ENCODE measurements at places on chromosomes 7 and 10.

DNA sequence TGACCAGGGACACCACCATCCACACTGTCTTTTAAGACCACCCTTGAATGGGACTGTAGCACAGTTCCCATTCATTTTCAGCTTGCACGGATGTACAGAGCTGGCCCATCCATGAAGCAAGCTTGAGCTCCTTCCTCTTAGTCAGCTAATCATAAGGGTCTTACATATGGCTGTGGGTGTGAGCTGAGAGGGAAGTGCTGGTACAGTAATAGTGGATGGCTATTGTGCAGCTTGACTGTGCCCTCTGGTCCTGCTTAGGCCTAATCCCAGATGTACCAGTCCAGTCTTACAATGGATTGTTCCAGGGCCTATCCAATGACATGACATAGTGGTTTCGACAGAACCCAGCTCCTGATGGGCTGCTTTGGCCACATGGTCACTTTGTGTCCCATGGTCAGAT is 96.9 kb upstream of the ZNF438 start:
- DNase-seq: no peak

GRCh38 chr10:1278306-1278705 is 222.1 kb downstream of the WDR37 start:
- DNase-seq: no peak

- DNase-seq: peak; percentile 80
Measured at GRCh38 chr10:13816195-13816925, 229.6 kb downstream of the PRPF18 start.

DNA sequence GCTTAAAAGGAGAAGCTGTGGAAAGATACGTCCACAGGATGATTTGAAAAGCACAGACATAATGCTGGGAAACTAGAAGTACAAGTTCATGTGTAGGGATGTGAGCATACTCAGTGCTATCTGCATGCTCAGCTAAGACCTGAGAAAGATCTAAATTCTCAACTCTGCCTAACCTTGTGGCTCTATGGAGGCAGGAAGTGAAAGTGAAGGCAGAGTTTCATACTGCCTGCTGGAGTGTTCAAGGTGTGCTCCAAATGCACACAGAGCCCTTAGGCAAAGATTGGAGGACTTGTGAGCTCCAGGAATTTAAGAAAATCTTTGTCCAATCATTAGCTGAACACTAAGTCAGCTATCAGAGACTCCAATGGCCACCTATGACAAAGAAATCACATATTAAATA is 190.9 kb downstream of the RNLS start:
- no peak for DNase-seq

- DNase-seq: no peak
Measured at GRCh38 chr10:46250898-46251856, 35.6 kb upstream of the ANTXRL start.

DNA sequence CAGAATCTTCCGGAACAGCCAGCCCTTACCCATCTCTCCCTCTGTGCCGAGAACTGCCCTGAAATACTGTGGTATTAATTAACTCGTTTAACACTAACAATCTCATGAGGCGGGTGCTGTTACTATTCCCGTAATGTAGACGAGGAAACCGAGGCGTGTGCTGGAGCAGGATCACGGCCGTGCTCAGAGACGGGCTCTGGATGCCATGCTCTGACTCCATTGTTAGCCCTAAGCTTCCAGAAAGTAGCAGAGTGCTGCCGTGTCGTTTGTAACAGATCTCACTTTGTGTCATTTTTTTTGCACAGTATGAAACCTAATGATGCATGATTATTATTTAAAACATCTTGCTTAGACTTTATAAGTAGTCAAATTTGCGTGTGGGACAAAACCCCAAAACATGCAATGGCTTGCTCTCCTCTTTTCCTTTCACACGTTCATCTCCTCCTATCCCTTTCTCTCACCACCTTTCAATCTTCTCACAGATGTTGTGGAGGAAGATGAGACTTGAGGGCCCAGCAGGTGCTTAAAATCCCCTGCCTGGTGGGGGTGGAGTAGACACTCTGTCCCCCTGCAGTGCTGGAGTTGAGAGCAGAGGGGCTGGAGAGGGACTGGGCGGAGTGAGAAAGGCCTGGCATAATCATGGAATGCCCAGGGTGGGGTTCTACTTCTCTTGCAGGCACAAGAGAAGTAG is 482 bp upstream of the ACTR3C start:
- no peak for DNase-seq

GRCh38 chr10:117718986-117719920 is 176.7 kb downstream of the EMX2 start:
- DNase-seq: no peak

GRCh38 chr10:109996225-109996624 is 11.6 kb upstream of the ADD3 start:
- DNase-seq: no peak

DNA sequence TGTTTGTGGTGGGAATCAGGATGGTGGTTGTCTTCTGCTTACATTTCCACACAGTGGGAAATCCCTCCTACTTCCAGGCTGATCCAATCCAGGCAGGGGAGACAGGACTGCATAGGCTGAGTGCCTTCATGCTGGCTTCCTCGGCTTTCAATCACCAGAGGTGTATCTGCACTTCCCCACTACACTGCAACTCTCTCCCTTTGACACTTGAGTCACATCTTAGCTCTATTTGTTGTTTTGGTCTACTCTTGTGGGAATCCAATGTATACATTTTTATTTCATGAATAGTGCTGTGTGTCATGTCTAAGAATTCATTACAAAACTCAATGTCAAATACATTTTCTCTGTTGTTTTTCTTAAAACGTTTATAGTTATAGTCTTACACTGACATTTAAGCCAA is 735.6 kb downstream of the XPNPEP1 start:
- no peak for DNase-seq

GRCh38 chr10:24680647-24681524 is 42.8 kb downstream of the ARHGAP21 start:
- DNase-seq: no peak

GRCh38 chr10:34861293-34862021 is 46.4 kb upstream of the PARD3 start:
- DNase-seq: no peak

GRCh38 chr7:130814778-130815335 is 80.8 kb upstream of the KLF14 start:
- DNase-seq: no peak

- no peak for DNase-seq
Measured at GRCh38 chr7:22219739-22220493, 137.0 kb downstream of the RAPGEF5 start.

- DNase-seq: no peak
Measured at GRCh38 chr10:24247841-24248240, 38.9 kb downstream of the KIAA1217 start.

DNA sequence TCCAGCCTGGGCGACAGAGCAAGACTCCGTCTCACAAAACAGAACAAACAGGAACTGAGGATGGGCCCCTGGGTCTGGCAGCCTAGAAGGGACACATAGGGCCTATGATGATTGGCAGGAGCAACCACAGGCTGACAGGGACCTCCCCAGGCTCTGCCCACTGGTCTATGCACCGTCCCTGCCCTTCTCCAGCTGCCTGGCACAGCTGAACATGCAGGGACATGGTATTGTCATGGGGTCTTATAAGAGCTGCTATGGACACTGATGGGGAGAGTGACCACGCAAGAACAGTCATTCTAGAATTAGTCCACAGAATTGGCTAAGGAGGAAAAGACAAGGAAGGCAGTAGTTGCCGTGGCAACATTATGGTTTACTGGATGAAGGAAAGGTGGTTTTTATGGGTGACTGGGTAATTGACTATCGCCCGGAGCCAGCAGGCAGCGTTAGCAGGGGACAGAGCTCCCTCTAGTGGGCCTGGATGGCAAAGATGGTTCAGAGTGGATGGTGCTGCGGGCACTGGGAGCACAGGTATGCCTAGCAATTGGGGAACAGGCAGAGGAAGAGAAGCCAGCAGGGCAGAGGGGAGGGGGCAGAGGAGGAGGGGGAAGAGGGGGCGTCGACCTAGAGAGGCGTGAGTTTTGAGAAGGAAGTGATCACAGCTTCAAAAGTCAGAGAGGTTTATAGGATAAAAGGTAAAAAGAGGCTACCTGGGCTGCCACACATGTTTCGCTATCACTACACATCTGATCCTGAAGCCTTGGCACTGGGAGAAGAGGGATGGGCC is 7.8 kb upstream of the TRIM56 start:
- DNase-seq: peak; percentile 65

- DNase-seq: no peak
Measured at GRCh38 chr7:44380831-44381493, 55.6 kb upstream of the CAMK2B start.

DNA sequence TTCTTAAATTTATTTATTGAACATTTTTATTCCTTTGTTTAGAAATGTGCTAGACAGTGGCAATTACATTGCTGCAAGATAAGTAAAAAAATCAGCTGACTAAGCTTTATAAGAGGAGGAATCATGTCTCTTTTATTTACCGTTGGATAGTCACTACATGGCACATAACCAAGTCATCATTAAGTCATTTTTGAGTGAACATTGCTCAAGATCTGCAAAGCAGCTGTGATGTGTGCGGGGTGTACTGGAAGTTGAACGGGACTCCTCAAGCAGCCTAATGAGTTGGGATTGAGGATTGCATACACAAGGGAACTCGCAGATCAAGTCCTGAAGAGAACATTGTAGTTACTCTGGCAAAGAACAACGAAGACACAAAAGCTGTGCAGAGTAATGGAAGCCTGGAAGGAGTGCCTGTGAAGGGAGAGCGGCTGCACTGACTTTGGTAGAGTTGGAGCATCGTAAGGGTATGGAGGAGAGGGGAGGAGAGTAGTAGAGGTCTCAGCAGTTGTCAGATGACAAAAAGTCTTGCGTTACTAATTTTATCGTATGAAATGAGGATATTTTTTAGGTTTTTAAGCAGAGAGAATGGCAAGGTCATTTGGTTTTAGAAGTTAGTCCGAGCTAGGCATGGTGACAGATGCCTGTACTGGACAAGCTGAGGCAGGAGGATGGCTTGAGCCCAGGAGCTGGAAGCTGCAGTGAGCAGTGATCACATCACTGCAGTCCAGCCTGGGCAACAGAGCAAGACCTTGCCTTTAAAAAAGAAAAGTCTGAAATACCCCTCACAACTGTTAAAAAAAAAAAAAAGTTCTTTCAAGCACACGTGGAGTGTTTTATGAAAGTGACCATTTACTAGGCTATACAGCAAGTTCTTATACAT is 95.1 kb downstream of the BMPR1A start:
- DNase-seq: no peak

DNA sequence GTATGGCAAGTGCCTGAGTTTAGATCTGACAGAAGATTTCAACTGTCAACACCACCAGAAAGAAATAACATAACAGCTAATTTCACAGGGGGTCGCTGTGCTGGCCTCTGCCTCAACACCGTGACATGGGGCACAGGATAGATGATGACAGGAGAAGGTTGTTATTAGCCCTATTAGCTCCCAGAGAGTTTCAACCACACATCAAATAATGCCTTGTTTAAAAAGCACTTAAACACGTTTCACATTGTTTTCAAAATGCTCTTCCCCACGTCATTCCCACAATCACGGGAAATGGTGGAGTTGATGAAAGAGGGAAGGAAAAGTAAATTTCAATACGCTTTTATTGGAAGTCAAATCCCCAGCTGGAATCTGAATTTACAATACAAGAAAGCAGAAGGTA is 184.7 kb downstream of the MAGI2 start:
- no peak for DNase-seq

GRCh38 chr7:3517344-3517743 is 216.3 kb downstream of the SDK1 start:
- no peak for DNase-seq

GRCh38 chr7:142968229-142968628 is 6.1 kb upstream of the KEL start:
- DNase-seq: no peak

- DNase-seq: no peak
Measured at GRCh38 chr7:122770686-122771335, 68.1 kb upstream of the RNF148 start.

GRCh38 chr10:131882151-131882550 is 18.7 kb upstream of the PPP2R2D start:
- DNase-seq: no peak

DNA sequence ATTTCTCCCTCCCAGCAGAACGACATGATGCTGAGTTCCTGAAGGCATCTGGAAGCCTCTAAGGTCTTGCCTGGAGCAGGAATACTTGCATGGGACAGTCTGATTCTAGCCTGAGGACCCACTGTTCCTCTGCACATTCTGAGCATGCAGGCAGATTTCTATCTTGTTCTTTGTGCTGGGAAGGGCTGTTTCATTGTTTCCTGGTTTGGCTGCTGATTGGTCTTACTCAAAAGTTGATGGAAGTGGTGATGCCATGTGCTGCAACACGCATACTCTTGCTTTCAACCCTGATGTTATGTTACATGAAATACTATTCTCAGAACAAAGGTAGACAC is 307.0 kb downstream of the GATA3 start:
- no peak for DNase-seq

- DNase-seq: no peak
Measured at GRCh38 chr7:81770728-81771223, 929 bp upstream of the HGF start.

DNA sequence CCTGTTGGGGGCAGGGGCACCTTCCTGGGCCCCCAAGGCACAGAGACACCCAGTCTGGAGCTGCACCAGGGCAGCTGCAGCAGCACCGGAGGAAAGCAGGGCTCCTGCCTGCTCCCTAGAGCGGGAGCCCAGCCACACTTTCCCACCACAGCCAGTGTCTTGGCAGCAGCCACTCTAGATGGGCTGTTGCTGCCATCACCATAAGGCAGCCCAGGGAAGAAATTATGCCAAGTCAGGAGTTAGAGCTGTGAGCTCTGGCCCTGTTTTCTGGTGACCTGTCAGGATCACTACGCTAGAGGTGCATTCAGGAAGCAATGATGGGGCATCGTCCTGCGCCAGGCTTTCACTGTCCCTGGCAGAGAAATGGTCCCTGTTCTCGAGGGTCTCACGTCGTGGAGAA is 38.0 kb upstream of the ZNRF2 start:
- DNase-seq: no peak

GRCh38 chr7:7216279-7216678 is 33.9 kb downstream of the C1GALT1 start:
- DNase-seq: no peak

GRCh38 chr10:25899304-25899703 is 34.7 kb upstream of the MYO3A start:
- DNase-seq: no peak

GRCh38 chr7:27510541-27510940 is 152.1 kb downstream of the HIBADH start:
- DNase-seq: no peak

DNA sequence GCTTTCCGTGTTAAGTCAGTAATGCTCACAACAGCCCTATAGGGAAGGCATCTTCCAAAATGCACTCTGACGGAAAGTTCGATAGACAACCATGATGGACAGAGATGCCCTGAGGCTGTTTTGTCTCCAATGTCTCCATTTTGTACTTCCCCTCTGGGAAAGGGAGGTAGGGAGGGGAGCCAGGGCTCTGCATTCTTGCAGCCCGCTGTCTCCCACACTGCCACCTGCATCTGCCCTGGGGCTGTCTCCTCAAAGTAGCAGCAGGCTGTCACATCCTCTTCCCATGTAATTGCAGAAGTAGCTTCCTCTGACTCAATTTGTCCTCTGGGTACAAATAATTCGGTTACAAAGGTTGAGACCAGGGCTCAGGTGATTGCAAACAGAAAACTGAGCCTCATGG is 131.4 kb downstream of the GPAM start:
- DNase-seq: no peak

- no peak for DNase-seq
Measured at GRCh38 chr7:105691680-105692564, 110.6 kb upstream of the EFCAB10 start.

GRCh38 chr7:28433699-28434219 is 21.4 kb downstream of the CREB5 start:
- DNase-seq: no peak

Measured in anterior cingulate cortex (tissue), 58 donors.